B cell (primary cell): ENCODE measurements at places on chromosomes 5 and 9. TPM values are rescaled to one million over a fixed set of nuclear protein-coding genes. Genes with fewer than 3 reads are reported as not detected.

SPATA31C2 gene
- not detected in 2 replicates for total RNA-seq

TRPM6 gene
- not detected in 2 replicates for total RNA-seq

SYK gene
- total RNA-seq = 242 and 251 TPM in 2 replicates

ZCCHC10 gene
- total RNA-seq = 30.6 and 34.0 TPM in 2 replicates

QRFP gene
- total RNA-seq = not detected in 2 replicates

SLC6A7 gene
- total RNA-seq = not detected in 2 replicates

EGFLAM gene
- total RNA-seq = not detected in 2 replicates

C9 gene
- not detected in 2 replicates for total RNA-seq

FYB1 gene
- 1.00 and 1.3 TPM in 2 replicates for total RNA-seq

KIAA1958 gene
- total RNA-seq = 15.3 and 17.2 TPM in 2 replicates

MZB1 gene
- total RNA-seq = 71.8 and 72.2 TPM in 2 replicates

AIF1L gene
- not detected in 2 replicates for total RNA-seq
